Subcutaneous adipose tissue (tissue), 4 donors: ENCODE measurements at places on chromosomes 6 and 20. TPM values are rescaled to one million over a fixed set of nuclear protein-coding genes. Genes with fewer than 3 reads are reported as not detected.

PAK5 gene
- not detected for total RNA-seq

PPIL6 gene
- 8.8 TPM for total RNA-seq

EYA2 gene
- total RNA-seq = 3.3 TPM

B3GAT2 gene
- not detected for total RNA-seq

PKIB gene
- 1.5 TPM for total RNA-seq

CDC5L gene
- total RNA-seq = 25.9 TPM

TRIM10 gene
- not detected for total RNA-seq

RIPOR3 gene
- total RNA-seq = 8.8 TPM

TBC1D7 gene
- total RNA-seq = 8.6 TPM

BFSP1 gene
- total RNA-seq = 0.94 TPM

SEMG1 gene
- total RNA-seq = not detected

HLA-DOB gene
- total RNA-seq = not detected

IGF2R gene
- total RNA-seq = 85.0 TPM

APCDD1L gene
- total RNA-seq = not detected

KIFC1 gene
- 3.9 TPM for total RNA-seq

SLC35D3 gene
- not detected for total RNA-seq

OR2H2 gene
- not detected for total RNA-seq

NRSN2 gene
- total RNA-seq = 9.4 TPM

DEK gene
- total RNA-seq = 89.9 TPM

LGSN gene
- total RNA-seq = not detected

CST5 gene
- total RNA-seq = not detected

LST1 gene
- total RNA-seq = 14.3 TPM
